ENCODE measurements at places on chromosomes 11 and 22.
A peak's percentile ranks its signal among the peaks of the same experiment; 100 is the strongest.

GRCh38 chr11:35826949-35827348 is 116.9 kb upstream of the LDLRAD3 start:
- no peak for DNase-seq

- DNase-seq, result no peak
These were observed 19.6 kb downstream of the MORC2 start for GRCh38 chr22:30948930-30949342.

DNA sequence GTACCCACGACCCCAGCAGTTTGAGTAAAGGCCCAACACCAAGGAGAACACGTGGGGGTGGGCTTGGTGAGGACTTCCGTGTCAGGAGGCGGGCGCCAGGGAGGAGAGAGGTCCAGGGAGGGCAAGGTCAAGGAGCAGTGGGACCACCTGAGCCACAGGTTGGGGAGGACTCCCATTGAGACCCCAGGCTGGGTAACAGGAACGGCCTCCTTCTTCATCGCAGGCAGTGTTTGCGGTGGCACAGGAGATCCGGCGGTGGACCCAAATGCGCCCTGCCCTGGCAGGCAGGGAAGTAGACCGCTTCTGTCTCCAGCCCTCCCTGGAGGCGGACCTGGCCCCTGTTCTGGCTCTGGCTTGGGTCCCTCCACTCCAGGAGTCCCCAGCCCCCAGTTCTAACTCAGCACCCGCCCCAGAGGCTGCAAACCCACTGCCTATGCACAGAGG is 5.9 kb upstream of the TBX1 start:
- DNase-seq, result no peak

- no peak for DNase-seq
These were observed 3.3 kb downstream of the BDNF start for GRCh38 chr11:27696961-27697360.

DNA sequence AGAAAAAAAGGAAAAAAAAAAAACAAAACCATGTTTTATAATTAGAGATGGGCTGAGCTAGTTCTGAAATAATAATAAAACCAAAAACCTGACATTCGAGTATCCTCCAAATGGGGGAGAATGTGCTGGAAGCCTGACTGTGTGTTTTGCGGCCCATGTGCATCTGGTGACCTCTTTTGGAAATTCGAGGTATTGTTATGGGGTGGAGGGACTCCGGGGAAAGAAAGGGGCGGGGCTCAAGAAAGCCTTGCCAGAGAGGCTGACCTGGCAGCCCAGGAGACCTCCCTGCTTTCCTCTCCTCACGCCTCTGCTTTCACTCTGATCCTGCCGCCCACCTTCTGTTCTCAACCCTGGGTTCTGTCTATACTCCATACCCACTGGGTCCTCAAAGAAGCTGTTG is 72.9 kb downstream of the CTTN start:
- DNase-seq, result peak; percentile 50

- no peak for DNase-seq
These were observed 110.0 kb downstream of the KIAA1671 start for GRCh38 chr22:25062386-25063085.

DNA sequence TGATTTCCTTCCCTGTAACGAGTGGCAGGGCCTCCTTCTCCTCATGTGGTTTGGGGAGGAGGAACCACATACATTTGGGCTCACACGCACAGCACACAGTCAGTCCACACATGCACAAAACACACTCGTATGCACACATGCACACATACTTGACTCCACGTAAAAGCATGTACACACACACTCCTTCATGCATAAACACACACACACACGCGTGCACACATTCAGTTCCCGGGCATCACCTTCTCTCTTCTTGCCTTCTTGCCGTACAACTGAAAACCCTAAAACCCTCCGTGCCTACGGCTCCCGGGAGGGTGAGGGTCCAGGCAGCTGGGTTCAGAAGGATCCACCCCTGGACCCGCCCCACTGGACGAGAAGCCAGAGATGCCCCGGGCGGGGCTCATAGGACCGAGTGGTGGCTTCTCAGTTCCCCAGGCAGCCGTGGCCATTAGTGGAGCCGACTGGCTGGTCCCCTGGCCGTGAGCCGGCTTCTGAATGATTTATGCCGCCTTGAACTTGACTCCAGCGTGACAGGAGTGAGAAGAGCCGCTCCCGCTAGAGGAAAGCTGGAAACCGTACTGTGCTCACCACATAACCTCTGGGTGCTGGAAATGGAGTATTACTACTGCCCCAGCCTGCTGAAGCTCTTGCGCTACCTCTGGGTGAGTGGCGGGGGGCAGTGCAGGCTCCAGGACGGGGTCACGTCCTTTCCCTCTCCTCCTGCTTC is 117.4 kb downstream of the KIAA1671 start:
- DNase-seq, result no peak

DNA sequence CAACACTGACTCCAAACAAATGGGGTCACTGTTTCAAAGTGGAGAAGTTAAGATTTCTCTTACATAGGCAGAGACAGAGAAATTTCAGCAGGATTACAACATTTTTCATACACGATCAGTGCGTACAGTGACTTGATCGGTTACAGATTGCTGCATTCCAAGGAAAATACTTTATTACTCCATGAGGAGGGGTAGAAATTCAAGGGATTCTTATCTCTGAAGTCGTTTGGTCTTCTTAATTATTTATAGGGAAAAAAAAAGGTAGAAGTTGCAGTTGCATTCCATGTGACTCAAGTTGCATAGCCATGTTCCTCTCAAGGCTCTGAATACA is 10.7 kb upstream of the SMIM38 start:
- DNase-seq, result no peak

GRCh38 chr22:37750596-37751162 is 53.8 kb downstream of the TRIOBP start:
- no peak for DNase-seq

- DNase-seq, result no peak
These were observed 20.2 kb upstream of the CHKA start for GRCh38 chr11:68141246-68142027.

GRCh38 chr11:60459345-60459744 is 3.7 kb downstream of the MS4A1 start:
- no peak for DNase-seq

DNA sequence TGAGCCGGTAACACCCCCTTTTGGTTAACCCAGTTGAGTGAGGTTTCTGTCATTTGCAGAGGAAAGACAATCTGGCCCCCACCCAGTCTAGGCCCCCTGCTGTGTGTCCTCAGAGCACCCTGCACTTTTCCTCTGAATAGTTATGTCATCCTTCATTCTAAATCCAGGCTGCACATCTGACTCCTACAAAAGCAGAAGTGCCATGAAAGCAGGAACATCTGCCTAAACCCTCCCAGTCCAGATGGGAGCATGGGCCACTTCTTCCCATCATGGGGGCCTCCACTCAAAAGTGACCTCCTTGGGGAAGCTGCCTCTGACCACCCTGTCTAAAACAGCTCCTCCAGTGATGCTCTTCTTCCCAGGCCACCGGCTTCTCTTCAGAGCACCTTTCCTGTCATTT is 53.7 kb upstream of the HMGXB4 start:
- peak; percentile 95 for DNase-seq

GRCh38 chr22:45534339-45535192 is 31.9 kb downstream of the FBLN1 start:
- peak; percentile 94 for DNase-seq

DNA sequence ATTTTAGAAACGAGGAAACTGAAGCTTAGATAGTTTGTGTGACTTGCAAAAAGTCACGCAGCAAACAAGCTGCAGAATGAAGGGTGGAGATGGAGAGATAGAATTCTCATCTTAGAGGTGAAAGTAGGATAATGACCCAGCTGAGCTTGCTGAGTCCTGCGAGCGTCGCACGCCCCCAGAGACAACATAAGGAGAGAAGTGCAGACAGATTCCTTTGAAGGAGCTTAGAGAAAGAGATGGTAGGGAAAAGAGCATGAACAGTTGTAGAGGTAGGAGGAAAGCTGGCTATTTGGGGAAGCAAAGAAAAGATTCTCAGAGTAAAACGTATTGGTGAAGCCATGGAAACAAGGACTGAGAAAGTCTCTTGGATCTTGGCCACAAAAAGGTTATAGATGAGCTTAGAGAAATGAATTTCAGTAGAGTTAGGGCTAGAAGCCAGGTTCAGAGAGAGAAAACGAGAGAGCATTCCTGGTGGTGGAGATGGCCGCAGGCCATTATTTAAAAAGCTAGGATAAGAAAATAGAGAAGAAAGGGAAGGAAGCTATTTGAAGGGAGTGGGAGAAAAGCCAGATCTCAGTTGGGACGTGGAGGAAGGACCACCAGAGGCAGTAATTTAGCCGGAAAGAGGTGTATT is 44.8 kb downstream of the FAM83F start:
- DNase-seq, result no peak
